ENCODE measurements at places on chromosomes 4 and X. TPM values are rescaled to one million over a fixed set of nuclear protein-coding genes. Genes with fewer than 3 reads are reported as not detected.

GRCh38 chr4:29220761-29221160 is 1499.4 kb upstream of the PCDH7 start:
- DNase-seq, result no peak

- DNase-seq, result no peak
Observed at GRCh38 chrX:82031250-82031649, 829.3 kb downstream of the SH3BGRL start.

- no peak for DNase-seq
Observed at GRCh38 chrX:108735679-108736508, 469 bp downstream of the IRS4 start.

DNA sequence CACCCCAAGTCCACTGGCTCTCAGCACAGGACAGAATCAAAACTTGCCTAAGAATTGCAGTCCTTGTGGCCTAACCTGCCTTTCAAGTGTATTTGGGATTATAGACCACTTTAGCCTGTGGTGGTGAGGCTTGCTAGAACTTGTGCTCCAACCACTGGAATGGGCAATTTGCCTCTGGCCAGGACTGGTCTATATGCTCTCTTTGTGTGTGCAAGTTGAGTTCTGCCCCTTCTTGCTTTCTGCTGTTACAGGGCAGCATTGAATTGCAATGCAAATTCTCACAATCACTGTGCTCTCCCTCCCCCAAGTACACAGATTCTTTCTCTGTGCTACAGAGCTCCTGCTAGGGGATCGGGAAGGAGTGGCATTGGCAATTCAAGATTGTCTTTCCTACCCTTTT is 233.6 kb upstream of the DIPK2B start:
- no peak for DNase-seq

DNA sequence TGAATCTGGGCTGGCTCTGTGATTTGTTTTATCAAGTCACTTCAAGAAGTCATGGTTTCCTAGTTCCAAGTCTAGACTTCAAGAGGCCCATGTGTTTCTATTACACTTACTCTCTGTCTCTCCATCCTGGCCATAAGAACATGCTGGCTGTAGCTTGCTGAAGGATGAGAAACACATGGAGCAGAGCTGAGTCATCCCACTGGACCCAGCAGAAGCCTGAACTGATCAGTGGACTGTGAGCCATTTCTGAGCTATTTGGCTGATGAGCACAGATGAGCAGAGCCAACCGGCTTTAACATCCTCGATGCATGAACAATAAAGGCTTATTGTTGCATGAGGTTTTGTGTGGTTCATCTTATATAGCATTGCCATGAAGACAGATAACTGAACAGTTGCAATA is 290.6 kb upstream of the BOD1L1 start:
- DNase-seq, result no peak

DNA sequence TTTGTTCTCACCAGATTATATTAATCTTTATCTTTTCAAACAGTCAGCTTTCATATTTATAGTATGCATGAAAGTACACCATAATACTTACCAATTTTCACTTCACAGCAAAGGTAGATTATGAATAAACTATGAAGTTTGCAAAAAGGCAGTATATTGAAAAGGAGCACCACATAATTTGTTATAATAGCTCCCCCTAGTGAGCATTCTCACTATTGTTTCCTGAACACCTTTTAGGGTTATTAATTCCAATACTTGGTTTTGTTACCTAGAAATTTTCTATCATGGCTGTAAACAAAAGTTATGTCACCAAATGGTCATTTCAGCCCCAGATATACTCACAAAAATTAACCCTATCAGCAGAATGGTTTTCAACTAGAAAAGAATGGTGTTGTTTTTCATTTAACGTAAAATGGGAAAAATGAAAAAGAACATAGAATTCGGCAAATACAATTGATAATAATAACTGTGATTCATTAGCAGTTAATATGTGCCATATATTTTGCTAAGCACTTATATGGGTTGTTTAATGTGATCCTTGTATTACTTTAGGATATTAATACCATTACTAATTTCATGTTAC is 30.2 kb upstream of the NKX6-1 start:
- DNase-seq, result no peak

DNA sequence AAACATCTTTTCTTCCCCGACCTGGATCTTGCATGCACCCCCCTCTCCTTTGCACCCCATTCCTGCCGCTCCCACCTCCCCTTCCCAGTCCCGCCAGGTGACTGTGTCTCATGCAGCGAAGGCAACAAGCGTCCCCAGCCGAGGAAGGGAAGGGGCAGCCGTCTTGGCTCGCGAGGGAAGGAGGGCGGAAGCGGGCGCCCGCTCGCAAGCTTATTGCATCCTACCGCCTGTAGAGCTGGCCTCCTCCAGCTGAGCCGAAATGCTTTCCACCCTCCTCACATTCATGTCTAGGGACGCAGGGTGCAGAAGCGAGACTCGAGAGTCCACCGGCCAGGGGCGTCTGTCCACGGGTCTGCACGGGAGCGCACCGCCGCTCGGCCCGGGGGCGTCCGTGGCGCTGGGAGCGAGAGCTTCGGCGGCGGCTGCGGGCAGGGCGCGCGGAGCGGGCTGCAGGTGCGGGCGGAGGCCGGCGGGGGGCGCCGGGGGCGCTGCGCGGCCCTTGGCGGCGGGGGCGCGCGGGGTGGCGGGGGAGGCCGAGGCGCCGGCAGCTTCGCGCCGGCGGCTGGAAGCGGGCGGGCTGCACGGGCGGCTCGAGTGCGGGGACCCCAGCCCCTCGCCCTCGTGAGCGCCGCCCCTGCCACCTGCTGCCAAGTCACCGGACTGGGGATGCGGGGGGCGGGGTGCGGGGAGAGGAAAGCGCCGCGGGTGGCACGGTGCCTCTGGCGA is at the start of gene KCNIP4:
Gene KCNIP4, minus strand, starts transcription at position 426 of the 726 bp plus-strand sequence.
- no peak for DNase-seq

DNA sequence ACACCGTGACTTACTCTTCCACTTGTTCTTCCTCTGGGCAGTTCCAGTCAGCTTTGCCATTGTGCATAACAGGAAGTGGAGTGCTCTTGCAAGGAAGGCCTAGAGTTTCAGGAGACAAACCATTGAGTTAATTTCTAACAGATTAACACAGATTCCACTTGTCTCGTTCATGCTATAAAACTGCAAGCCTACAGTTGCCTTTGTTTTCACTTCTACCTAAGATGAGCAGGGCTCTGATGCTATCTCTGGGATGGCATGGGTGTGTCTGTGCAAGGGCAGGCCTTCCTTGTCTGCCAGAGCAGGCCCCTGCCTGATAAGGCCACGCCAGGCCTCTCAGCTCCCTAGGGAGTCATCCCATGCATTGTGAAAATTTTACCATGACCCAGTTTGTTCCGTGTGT is 67.7 kb upstream of the PGRMC2 start:
- no peak for DNase-seq

- no peak for DNase-seq
Observed at GRCh38 chr4:78673337-78673736, 102.8 kb upstream of the BMP2K start.

DNA sequence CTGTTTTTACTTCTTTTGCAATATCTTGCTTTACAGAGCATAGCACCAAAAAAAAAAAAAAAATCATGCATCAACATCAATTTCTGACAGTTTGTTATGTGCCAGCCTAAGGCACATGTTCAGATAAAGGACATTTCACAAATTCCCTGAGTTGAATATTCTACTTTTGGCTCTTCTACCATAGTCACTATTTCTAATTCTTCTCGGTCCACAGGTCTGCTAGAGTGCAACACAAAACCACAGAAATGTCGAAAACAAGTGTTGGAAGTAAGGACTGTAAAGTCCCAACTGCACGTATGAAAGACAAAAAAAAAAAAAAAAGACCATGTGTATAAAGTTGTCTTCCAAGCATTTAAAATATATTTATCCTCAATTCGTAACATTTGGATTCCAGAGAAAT is 494.2 kb upstream of the INTU start:
- DNase-seq, result no peak

GRCh38 chrX:150465326-150465725 is 102.2 kb downstream of the MAMLD1 start:
- DNase-seq, result no peak

DNA sequence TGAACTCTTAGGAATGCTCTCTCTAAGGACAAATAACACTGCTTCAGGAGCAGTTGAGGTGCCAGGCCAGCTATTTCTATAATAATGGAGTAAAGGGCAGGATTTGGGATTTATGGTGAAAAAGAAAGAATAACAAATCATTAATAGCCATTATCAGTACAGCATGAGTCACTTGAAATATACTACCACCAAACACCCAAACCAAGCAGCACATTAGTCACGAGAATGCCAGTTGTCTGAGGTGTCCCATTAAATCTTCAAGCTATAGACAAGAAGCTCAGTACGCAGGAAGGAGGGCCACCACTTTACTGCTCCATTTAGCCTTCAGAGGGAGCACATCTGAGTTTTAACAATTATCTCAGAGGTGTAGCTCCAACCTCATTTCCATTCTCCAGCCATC is 106.8 kb upstream of the MAGEA10 start:
- DNase-seq, result no peak

GRCh38 chr4:148054275-148054674 is 322.4 kb downstream of the ARHGAP10 start:
- DNase-seq, result no peak

GRCh38 chr4:153383131-153383530 is 38.6 kb downstream of the MND1 start:
- DNase-seq, result no peak

DNA sequence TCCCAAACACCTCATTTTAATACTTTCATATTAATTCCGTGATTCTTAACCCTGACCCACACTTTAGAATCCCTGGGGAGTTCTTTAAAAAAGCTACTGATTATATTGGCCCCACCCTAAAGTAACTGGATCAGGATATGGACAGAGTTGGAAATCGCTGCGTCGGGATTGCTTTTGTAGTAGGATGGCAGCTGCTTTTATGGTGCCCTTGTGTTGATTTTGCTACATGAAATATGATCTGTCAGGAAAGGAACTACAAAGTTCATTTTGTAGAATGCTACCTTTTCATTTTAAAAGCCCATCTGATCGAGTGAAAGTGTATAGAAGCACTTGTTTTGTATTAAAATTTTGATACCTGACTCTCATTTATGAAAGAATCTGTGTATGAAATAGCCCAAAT is 43.6 kb downstream of the TMEM131L start:
- DNase-seq, result no peak

- no peak for DNase-seq
Observed at GRCh38 chr4:76998251-76998901, 48.8 kb downstream of the SEPTIN11 start.

DNA sequence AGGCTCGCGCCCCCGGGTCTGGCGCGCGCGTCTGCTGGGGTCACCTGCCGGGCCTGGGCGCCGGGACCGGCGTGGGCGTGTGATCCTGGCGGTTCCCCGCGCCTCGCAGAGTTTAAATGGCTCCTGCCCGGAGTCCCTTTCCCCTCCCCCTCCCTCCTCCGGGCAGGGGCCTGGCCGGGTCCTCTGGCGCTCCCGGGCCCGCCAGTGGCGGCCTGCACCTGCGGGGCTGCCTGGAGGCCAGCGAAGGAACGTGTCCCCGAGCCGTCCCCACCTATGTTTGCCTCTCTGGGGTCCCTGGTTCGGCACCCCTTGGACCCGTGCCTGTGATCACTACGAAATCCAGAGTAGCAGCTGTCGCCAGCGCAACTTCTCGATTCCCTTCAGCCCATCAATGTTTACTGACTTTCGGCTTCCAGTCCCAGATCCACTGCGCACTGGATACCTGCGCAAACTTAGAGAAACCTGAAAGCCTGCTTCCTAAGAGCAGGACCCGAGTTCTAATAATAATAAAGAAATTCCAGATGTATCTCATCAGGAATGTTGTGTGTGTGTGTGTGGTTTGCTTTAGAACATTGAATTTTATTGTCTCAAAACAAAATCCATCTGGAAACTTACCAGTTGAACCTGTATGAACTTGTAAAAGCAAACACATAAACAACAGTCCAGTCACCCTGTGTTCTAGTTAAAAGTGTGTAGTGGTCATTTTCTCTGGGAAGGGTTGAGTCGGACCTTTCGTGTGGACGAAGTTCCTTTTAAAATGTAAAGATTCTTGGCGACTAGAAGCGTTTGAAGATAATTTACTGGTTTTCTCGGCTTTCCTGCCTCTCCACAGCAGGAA is 788 bp downstream of the SHROOM2 start:
- peak; percentile 44 for DNase-seq

DNA sequence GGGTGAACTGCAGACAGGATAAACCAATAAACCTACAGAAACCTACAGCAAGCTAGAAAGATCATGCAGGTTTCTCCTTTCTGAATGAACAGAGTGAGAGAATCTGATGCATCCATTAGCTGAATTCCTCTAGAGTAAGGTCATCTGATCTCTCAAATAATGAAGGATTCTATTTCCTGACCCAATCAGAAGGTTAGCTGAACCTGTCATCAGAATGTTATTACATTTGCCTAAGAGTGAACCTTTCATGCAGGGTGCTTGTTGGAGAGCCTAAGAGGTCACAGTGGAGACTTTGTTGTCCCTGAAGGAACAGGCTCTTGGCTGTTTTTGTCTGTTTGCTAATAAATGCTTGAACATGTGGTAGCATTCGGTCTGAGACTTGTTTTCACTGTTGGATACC is 24.0 kb downstream of the MEPE start:
- DNase-seq, result no peak

Gene OTUD6A
- not detected for total RNA-seq

Gene MAGEA2
- total RNA-seq, result not detected

Gene SSX2B
- not detected for total RNA-seq

Gene CT45A1
- total RNA-seq, result not detected

Gene MAGEB17
- total RNA-seq, result not detected

Gene MND1
- 0.83 TPM for total RNA-seq

Gene GLRA2
- total RNA-seq, result not detected

Gene ETNPPL
- not detected for total RNA-seq

Data from lower lobe of right lung (tissue), 2 donors.